Posterior vena cava (tissue), 2 donors: ENCODE measurements at places on chromosomes 7 and 10. TPM values are rescaled to one million over a fixed set of nuclear protein-coding genes. Genes with fewer than 3 reads are reported as not detected.

The EBLN1 gene
- not detected for total RNA-seq

DNA sequence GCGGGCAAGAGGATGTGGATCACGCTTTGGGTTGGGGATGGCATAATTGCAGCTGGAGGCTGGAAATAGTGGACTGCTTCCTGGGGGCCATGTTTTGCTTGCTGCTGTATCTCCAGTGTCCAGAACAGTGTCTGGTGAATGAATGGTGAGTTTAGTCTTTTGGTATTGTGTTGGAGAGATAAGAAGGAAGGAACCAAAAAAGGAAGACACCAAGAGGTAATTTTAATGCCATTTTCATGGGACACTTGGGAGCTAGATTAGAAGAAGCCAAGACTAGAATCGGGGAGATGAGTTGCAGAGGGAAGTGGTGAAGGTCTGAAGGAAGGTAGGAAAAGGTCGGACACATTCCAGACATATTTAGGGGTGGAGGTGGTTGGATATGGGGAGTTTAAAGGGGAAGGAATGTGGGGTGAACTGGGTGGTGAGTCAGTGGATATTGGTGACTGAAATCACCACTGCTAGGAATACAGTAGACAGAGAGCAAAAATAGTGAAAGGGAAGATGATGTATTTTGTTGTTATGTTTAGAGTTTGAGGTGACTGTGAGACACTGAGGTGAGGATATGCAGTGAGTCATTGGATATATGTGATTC lies 76.7 kb downstream of the CCNY start:
- no peak for DNase-seq

- no peak for DNase-seq
Observed at GRCh38 chr7:5284304-5285281, 1.9 kb downstream of the SLC29A4 start.

GRCh38 chr10:84540022-84540616 lies 211.7 kb downstream of the CCSER2 start:
- no peak for DNase-seq

The SLC26A3 gene
- not detected for total RNA-seq

DNA sequence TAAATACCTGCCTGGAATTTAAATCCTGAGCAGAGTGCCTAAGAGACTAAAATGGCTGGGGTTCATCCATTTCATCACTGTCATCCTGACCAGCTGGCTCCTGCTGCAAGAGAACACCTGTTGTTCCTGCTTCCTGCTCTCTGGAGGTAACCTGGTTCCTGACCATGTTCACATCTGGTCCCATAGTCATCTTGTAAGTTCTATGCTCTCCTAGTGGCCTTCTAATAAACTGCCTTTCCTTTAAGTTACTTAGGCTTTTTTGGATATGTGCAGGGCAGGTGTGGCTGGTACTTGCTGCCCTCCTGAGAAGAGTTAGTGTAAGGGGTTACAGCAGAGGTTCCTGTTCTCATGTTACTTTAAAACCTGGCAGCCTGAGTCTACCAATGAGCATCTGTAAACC lies 80.0 kb downstream of the NRCAM start:
- no peak for DNase-seq

The AQP1 gene
- 388 TPM for total RNA-seq

The NODAL gene
- not detected for total RNA-seq

- no peak for DNase-seq
Observed at GRCh38 chr7:133512560-133512959, 259.7 kb downstream of the EXOC4 start.

GRCh38 chr10:108323274-108323798 lies 1158.8 kb upstream of the SORCS1 start:
- DNase-seq, result no peak

The DPCD gene
- 11.4 TPM for total RNA-seq

DNA sequence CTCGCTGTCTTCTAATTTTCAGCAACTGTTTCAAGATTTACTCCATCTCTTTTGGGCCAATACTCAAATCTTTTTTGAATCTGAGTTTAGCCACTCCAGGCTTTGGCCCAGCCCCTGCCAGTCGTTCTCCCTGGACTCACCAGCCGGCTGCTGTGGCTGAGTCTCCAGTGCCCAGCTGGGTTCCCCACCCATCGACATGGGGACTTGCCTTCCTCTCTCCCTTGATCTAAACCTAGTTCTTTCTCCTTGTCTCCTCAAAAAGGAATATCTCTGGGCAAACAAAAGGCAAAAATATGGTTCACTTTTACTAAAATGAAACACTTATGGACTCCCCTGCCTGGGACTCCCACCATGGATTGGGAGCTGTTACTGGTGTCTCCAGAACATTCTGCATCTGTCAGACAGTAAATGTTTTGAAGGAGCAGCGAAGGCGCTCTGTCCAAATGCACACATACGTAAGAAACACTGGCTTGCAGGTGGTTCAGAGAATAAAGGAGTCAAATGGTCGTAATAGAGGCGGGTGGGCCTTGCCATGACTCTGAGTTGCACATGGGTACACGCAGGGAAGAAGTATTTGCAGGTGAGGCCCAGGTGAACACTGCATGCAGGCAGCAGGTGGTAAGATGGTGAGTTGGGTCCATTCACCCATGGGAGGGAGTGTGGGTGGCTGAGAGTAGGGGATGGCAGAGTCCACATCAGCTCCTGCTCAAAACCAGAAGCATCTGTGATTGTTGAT lies 35.5 kb upstream of the HABP2 start:
- DNase-seq, result no peak

The NRCAM gene
- 1.7 TPM for total RNA-seq

GRCh38 chr7:80175744-80176143 lies 41.1 kb downstream of the GNAI1 start:
- DNase-seq, result no peak

GRCh38 chr10:30791197-30791611 lies 161.7 kb upstream of the LYZL2 start:
- no peak for DNase-seq

GRCh38 chr7:26592011-26592410 lies 272.4 kb downstream of the SKAP2 start:
- DNase-seq, result no peak

- DNase-seq, result no peak
Observed at GRCh38 chr10:48406658-48407057, 100.2 kb downstream of the MAPK8 start.

DNA sequence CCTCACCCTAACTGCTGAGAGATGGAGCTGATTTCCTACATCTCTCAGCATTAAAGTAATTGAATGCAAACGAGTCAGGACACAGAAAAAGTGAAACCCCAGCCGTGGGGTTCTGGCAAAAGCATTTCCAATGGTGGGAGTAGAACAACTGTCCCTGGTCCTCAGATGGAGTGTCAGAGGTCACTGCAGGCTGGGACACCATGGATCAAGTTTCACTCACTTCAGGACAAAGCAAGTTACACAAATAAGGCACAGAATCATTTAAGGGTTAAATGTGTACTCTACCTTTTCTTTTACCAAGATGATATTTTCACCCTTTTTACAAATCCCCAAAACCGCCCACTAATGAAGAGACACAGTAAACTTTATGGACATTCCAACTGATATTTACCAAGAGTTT lies 607.8 kb downstream of the PARD3 start:
- DNase-seq, result no peak

DNA sequence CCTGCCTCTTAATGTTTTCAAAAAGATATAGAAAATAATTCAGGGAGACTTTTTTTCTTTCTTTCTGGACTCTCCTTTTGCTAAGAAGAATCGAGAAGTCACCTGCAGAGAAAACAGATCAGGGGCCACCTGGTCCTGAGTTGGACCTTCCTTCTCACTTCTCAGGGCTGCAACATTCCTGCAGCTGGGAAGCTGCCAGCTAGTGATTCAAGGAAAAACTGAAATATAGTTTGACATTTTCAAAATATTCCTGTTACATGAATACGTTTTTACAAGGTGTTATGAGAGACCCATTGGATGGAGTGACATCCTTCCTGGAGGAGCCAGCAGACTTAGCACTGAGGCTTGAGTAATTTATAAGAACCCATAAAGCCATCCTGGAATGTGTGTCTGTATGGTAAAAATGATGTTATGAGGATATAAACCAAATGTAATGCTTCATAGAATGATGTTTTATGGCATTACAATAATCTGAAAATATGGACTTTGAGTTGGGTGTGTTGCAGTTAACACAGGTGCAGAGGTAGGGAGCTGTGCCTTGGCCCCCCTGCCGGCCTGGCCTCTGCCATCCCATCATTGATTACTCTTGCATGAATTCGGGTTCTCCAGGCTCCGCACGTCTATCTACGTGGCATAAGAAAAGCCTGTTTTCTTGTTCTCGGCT lies 149.7 kb downstream of the PAXIP1 start:
- peak; percentile 50 for DNase-seq

DNA sequence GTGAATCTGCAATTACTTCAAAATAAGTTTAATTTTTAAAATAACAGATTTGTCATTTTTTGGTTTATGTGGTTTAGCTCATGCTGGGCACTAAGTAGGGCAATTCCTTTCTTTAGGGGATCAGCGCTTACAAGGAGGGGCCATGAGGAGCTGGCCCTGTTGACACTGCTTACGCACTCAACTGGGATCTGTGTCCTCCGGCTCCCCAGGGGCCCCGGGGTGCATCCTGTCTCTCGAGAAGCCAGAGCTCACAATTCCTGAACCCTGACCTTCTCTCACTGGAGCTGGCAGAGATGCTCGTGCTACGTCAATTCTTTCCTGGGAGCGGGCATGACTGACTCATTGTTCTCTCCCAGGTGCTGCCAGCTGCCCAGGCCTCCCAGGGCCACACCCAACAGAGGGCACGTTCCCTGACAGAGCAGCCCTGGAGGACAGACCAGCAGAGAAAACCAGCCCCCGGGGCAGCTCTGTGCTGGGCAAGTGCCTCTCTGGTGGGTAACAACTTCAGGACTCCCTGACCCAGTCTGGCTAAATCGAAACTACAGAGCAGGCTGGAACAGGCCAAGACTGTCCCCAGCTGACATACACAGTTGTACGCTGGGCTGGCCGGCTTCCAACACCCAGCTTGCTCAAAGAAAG lies 36.8 kb downstream of the CTBP2 start:
- peak; percentile 91 for DNase-seq

The GPR15LG gene
- not detected for total RNA-seq

- no peak for DNase-seq
Observed at GRCh38 chr10:102661658-102662028, 17.4 kb downstream of the TRIM8 start.

DNA sequence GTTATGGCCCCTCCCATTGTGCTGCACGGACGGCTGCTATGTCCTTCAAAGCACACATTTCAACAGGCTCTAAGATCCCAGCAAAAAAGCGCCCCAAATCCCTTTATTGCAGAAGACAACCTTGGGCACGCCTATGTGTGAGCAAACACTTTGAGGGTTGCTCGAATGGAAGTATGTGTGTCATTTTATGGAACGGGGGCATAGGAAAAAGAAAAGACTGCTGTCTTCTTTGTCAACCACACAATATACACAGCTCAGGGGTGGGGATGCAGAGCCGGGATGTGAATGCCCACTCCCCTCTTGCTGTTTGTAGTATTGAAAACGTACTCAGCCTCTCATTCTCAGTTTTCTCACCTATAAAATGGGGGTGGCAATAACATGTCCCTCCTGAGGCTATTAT lies 32.0 kb downstream of the C10orf53 start:
- DNase-seq, result no peak

The EMX2 gene
- total RNA-seq, result 2.5 TPM

GRCh38 chr10:132104062-132104461 lies 38.3 kb downstream of the JAKMIP3 start:
- peak; percentile 45 for DNase-seq

GRCh38 chr7:13034693-13035092 lies 347.3 kb downstream of the ARL4A start:
- no peak for DNase-seq

DNA sequence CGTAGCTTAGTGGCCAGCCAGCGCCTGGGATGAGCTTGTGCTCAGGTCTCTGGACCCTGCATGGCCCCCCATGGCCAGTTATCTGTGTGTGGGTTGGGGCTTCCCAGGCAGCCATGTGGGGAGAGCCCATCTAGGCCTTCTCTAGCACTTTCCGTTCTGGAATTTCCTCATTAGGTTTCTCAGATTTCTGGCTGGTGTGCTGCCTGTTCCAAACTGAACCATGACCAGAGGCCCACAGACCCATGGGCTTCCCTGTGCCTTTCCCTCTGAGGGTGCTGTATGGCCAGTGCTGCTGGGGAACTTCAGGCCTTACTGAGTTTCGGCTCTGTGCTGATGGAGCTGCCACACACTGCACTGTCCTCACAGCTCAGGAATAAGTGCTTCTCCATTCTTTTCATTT lies 50.2 kb downstream of the SHH start:
- DNase-seq, result no peak

DNA sequence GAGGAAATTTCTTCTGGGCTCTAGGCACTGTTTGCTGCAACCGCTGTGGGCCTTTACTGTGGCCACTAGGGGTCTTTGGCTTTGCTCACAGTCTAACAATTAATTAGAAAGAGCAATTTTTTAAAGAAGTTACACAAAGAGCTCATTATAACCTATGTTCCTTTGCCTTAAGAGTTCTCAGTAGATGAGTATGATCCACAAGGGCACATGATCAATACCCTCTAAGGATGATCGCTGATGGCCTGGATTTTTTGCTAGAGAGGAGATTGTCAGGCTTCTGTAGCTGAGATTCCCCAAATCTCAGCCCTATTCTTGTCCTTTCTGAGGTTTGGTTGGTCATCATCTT lies 80.8 kb upstream of the RHOBTB1 start:
- no peak for DNase-seq

The PLEKHS1 gene
- total RNA-seq, result not detected

GRCh38 chr10:52459097-52459496 lies 145.0 kb downstream of the DKK1 start:
- no peak for DNase-seq

GRCh38 chr7:104967088-104967487 lies 46.9 kb upstream of the KMT2E start:
- DNase-seq, result no peak

DNA sequence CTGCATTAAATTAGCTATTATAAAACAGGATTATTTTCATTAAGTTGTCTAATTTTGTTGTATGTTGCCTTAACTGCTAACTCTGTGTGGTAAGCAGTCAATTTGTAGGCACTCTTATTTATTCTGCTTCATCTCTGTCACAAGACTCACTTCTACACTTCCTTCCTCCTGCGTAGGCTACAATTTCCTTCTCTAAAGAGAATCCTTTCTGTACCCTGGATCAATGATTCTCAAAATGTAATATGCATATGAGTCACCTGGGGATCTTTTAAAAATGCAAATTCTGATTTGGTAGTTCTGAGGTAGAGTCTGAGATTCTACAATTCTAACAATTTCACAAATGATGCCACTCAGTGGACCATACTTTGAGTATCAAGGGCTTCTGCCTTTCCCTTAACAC lies 4.4 kb upstream of the UBE2D1 start:
- DNase-seq, result no peak
